ENCODE measurements at places on chromosomes 11 and 22.

- no peak for DNase-seq
These were observed 1.6 kb downstream of the SESN3 start for GRCh38 chr11:95229199-95229992.

DNA sequence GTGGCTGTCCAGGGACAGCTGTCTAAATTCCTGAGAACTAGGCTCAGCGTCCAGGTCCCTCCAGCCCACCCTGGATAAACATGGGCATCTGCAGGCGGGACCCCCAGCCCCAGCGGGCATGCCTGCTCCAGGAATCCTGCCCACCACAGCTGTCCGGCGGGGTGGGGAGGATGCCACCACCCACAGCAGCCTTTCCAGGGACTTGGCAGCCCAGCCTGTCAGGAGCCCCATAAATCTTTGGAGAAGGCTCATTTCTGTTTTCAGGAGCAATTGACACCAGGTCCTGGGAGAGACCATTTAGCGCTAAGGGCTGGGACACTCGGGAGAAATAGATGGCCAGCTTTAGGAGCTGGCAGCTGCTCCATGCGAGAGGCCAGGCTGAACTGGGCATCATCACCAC is 358.9 kb downstream of the CADM1 start:
- no peak for DNase-seq

GRCh38 chr22:19823191-19823901 is 31.3 kb downstream of the GNB1L start:
- no peak for DNase-seq

DNA sequence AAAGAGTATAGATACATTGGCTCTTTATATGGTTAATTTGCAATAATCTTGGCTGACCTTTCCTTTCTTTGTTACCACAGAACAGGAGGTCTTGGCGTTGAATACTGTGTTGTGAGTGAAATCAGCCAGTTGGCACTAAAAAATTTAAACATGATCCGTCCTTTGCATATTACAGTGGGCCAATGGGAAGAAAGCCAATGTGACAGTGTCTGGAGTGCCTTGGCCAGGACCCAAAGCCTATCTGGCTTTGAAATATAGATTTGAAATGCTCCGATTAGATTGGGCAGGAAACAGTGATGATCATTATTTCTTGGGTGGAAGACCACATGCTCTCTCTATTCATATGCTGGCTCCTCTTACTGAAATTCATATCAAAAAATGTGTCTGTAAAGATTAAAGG is 339.6 kb upstream of the ANO3 start:
- DNase-seq = no peak

GRCh38 chr22:39839917-39840510 is 53.5 kb downstream of the ENTHD1 start:
- no peak for DNase-seq

DNA sequence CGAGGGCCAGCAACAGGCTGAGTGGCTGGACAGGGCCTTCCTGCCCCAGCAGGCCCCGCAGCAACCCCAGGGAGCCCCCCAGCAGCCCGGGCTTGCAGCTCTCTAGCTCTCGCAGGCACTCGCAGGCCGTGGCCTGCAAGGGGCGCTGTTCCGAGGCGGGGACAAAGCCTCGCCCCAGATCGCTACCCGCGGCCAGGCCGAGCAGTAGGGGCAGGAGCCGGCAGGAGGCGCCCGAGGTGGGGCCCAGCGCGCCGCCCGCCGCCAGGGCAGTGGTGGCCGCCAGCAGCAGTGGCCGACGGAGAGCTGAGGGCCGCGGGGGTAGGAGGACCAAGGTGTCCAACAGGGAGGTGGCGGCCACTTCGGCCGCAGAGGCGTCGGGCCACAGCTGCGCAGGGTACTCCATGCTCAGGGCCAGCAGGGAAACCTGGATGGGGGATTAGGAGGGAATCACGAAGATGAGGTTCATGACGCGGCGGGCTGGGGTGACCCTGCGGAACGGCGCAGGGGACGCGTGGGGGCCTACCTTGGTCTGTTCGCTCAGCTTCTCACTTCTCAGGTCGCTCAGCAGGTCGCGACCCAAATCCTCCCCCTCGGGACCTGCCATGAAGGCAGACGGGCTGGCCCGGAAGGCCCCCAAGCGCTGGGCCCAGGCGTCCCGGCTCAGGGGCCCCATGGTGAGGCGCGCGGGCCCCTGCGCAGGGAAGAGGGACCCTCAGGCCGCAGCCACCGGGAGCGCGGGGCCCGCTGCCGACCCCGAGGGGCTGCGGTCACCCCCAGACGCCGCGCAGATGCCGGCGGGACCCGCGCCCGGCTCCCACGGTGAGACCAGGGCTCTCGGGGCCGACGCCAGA is 632 bp downstream of the AP5B1 start:
- peak; percentile 39 for DNase-seq

DNA sequence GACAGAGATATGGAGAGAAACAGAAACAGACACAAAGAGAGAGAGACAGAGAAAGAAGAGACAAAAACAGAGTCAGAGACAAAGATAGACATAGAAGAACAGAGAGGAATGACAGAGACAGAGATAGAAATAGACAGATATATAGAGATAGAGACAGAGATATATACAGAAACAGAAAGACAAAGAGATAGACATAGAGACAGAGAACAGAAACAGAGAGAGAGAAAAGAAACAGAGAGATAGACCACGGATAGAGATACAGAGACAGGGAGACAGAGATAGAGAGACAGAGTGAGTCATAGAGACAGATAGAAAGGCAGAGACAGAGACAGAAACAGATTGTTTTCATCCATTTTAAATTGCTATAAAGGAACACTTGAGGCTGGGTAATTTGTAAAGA is 12.3 kb upstream of the MPEG1 start:
- no peak for DNase-seq
